Esophagus squamous epithelium (tissue), 5 donors: ENCODE measurements at places on chromosomes 5 and 9. TPM values are rescaled to one million over a fixed set of nuclear protein-coding genes. Genes with fewer than 3 reads are reported as not detected.
A peak's percentile ranks its signal among the peaks of the same experiment; 100 is the strongest.

GRCh38 chr5:59645380-59645779 lies 248.1 kb downstream of the PDE4D start:
- DNase-seq: no peak
- H3K4me3 ChIP-seq: no peak overlapping the region
- H3K4me1 ChIP-seq: no peaks in the 10 kb centered on the region

Gene RLN1
- not detected for total RNA-seq

- peaks cover 3% of the 10 kb centered on the region for H3K4me1 ChIP-seq
- no peak overlapping the region for H3K4me3 ChIP-seq
- DNase-seq: no peak
- no peaks in the 10 kb centered on the region for H3K36me3 ChIP-seq
Measured at GRCh38 chr5:148858547-148858946, 32.1 kb downstream of the ADRB2 start.

DNA sequence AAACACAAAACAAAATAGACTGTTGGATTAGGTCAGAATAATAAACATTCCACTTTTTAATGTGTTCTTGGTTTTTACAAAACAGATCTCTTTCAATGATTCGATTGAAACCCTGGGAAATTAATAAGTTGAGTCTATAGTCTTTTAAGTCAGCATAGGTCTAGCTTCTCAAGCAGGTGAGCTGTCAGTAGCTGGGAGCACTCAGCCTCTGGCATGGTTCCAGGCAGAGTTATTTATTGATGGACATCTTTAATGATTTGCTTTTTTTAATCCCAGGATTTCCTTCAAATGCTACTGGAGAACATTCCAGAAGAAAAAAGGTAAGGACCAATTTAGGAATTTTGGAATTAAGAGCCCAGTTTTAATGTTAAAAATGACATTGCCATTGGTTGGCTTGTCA lies 241.0 kb downstream of the AOPEP start:
- no peaks in the 10 kb centered on the region for H3K36me3 ChIP-seq
- H3K4me3 ChIP-seq: no peak overlapping the region
- no peak overlapping the region for H3K27ac ChIP-seq
- DNase-seq: no peak
- H3K27me3 ChIP-seq: no peaks in the 10 kb centered on the region

GRCh38 chr9:91008568-91008967 lies 206.9 kb downstream of the SYK start:
- no peaks in the 10 kb centered on the region for H3K4me1 ChIP-seq
- no peak for DNase-seq
- H3K36me3 ChIP-seq: no peaks in the 10 kb centered on the region
- no peaks in the 10 kb centered on the region for H3K27me3 ChIP-seq
- no peak overlapping the region for H3K4me3 ChIP-seq

Gene RBM18
- 9.7 TPM for total RNA-seq

- H3K27me3 ChIP-seq: no peaks in the 10 kb centered on the region
- DNase-seq: no peak
- H3K36me3 ChIP-seq: no peaks in the 10 kb centered on the region
- H3K4me3 ChIP-seq: no peak overlapping the region
- H3K4me1 ChIP-seq: no peaks in the 10 kb centered on the region
Measured at GRCh38 chr5:80008995-80009765, 18.1 kb upstream of the MTX3 start.

Gene PRDM9
- not detected for total RNA-seq

Gene PCDHA11
- total RNA-seq: 0.11 TPM

- peaks cover 8% of the 10 kb centered on the region for H3K27me3 ChIP-seq
- H3K4me3 ChIP-seq: no peak overlapping the region
- DNase-seq: no peak
- H3K27ac ChIP-seq: no peak overlapping the region
- no peaks in the 10 kb centered on the region for H3K4me1 ChIP-seq
- no peaks in the 10 kb centered on the region for H3K36me3 ChIP-seq
Measured at GRCh38 chr9:38434853-38435252, 10.6 kb upstream of the IGFBPL1 start.

Gene DAB2
- 0.95 TPM for total RNA-seq

DNA sequence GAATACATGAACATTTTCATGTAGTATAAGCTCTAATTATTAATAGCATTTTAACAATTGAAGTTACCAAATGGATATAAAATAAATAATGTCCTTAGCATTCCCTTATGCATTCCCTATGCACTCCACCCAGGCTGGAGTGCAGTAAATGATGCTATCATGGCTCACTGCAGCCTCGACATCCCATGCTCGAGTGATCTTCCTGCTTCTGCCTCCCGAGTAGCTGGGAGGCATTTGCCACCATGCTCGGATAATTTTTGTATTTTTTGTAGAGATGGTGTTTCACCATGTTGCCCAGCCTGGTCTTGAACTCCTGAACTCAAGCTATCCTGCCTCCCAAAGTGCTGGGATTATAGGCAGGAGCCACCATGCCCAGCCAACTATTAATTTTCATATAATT lies 184.0 kb downstream of the PBX3 start:
- DNase-seq: no peak
- H3K4me1 ChIP-seq: peaks cover 44% of the 10 kb centered on the region
- H3K4me3 ChIP-seq: no peak overlapping the region
- no peaks in the 10 kb centered on the region for H3K27me3 ChIP-seq

DNA sequence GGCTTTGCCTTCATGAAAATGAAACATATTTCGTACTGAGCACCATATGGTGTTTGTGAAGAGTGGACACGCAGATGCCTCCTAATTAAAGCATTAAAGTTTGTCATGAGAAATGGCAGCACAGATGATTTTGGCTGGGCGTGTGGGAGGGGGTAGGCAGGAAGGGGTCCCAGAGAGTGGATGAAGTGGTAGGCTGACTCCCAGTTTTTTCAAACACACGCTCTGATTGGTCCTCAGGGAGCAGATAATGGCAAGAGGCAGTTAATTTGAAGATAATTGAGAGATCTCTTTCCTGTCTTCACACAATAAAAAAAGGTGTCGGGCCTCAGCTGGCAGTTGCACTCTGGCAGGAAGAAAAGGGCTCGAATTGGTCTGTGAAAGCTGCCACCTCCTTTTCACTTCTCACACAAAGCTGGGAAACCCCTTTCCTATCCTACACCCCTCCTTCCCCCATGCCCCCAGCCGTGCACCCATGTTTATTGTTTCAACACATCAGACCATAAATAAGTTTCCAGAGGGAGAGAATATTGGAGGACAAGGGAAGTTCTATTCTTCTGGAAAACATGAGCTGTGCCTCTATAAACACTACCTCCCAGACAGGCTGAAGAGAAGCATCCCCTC lies 429.6 kb downstream of the ARHGEF28 start:
- no peaks in the 10 kb centered on the region for H3K36me3 ChIP-seq
- DNase-seq: no peak
- H3K27ac ChIP-seq: no peak overlapping the region
- H3K4me1 ChIP-seq: no peaks in the 10 kb centered on the region
- H3K27me3 ChIP-seq: no peaks in the 10 kb centered on the region
- H3K4me3 ChIP-seq: no peak overlapping the region

GRCh38 chr5:1412621-1413020 lies 32.6 kb downstream of the SLC6A3 start:
- H3K27me3 ChIP-seq: no peaks in the 10 kb centered on the region
- no peaks in the 10 kb centered on the region for H3K4me1 ChIP-seq
- H3K27ac ChIP-seq: no peak overlapping the region
- H3K4me3 ChIP-seq: no peak overlapping the region

DNA sequence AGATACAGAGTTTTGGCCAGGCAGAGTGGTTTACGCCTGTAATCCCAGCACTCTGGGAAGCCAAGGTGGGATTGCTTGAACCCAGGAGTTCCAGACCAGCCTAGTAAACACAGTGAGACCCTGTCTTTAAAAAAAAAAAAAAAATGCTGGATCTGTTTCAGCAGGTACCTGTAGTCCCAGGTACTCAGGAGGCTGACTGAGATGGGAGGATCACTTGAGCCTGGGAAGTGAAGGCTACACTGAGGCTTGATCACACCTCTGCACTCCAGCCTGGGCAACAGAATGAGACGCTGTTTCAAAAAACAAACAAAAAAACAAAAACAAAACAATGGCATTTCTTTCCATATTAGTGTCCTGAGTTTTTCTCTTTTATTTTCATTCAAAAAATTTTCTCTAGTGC lies 19.0 kb downstream of the UNC13B start:
- H3K4me3 ChIP-seq: no peak overlapping the region
- no peaks in the 10 kb centered on the region for H3K36me3 ChIP-seq
- no peaks in the 10 kb centered on the region for H3K4me1 ChIP-seq
- no peak overlapping the region for H3K27ac ChIP-seq

DNA sequence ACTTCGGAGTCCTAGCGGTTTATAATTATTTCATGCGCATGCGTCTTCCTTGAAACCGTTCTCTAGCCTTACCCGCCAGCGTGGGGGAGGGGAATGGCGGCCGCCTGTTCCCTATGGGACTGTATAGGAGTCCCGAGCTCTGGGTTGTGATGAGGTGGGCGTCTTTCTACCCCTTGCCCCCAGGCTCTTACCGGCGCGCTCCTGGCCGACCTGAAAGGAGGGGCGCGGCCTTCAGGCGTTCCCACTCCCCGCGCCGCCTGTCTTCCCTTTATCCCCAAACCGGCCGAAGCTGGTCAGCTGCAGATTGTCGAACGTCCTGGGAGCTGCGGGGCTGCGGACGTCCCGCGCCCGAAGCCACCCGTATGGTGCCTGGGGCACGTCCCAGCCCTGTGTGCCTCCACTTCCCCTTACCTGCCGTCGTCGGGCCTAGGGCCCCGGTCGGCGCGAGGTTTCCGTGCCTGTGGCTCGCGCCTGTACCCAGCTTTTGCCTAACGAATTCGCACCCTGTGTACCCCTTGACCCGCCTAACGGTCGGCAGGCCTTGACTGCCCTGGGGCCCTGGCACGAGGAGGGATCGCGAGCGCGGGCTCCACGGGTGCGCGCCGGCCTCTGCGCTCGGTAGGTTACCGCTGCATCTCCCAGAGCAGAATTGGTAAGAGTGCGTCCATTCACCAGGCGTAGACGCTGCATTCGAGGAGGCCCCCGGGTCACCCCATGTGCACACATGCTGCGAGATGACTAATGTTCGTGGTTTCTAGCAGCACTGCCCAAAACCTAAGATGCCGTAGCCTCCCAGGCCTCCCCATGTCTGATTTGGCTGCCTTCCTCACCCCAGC lies 653 bp upstream of the HNRNPH1 start:
- peaks cover 11% of the 10 kb centered on the region for H3K36me3 ChIP-seq
- DNase-seq: no peak
- no peaks in the 10 kb centered on the region for H3K27me3 ChIP-seq
- H3K4me3 ChIP-seq: peak overlapping the region; percentile 97
- H3K27ac ChIP-seq: peak overlapping the region; percentile 99

Gene SMIM3
- total RNA-seq: 38.5 TPM

DNA sequence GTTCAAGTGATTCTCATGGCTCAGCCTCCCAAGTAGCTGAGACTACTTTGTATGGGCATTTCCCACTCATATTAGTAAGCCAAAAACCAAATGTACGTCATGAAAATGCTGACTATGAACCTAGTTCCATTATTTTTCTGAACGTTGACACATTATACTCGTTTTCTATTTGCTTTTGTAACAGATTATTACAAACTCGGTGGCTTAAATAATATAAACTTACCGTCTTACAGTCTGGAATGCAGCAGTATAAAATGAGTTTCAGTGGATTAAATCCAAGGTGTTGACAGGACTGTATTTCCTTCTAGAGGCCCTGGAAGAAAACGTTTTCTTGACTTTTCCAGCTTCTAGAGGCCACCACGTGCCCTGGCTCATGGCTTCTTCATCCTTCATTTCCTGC lies 517.0 kb downstream of the GADD45G start:
- no peaks in the 10 kb centered on the region for H3K4me1 ChIP-seq
- DNase-seq: no peak
- no peak overlapping the region for H3K4me3 ChIP-seq
- H3K27me3 ChIP-seq: no peaks in the 10 kb centered on the region
- H3K27ac ChIP-seq: no peak overlapping the region
- no peaks in the 10 kb centered on the region for H3K36me3 ChIP-seq

Gene GRM6
- not detected for total RNA-seq

Gene SAPCD2
- total RNA-seq: 14.7 TPM

DNA sequence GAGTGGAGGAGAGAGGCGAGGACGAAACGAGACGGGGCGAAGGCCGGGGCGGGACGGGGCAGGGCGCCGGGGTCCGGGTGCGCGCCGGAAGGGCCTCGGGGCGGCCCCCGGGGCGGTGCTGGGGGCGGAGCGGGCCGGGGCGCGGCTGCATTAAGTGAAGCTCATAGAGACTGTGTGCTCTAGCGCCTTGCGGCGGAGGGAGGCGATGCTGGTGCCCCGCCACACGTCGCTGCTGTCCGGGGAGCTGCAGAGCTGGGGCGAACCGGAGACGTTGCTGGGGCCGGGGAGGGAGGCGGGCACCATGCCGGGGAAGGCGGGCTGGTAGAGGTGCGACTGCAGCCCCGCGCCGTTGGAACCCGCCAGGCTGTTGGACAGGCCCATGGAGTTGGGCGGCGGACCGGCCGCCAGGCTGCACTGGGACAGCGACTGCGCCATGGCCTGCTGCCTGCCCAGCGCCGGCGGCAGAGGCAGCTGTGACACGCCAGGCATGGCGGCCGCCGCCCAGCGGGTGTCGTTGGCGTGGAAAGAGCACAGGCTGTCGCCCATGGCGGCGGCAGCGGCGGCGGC lies 8.3 kb downstream of the OTP start:
- peaks cover 22% of the 10 kb centered on the region for H3K4me1 ChIP-seq
- no peaks in the 10 kb centered on the region for H3K36me3 ChIP-seq
- no peak overlapping the region for H3K27ac ChIP-seq
- no peak for DNase-seq
- peak overlapping the region; percentile 50 for H3K4me3 ChIP-seq

DNA sequence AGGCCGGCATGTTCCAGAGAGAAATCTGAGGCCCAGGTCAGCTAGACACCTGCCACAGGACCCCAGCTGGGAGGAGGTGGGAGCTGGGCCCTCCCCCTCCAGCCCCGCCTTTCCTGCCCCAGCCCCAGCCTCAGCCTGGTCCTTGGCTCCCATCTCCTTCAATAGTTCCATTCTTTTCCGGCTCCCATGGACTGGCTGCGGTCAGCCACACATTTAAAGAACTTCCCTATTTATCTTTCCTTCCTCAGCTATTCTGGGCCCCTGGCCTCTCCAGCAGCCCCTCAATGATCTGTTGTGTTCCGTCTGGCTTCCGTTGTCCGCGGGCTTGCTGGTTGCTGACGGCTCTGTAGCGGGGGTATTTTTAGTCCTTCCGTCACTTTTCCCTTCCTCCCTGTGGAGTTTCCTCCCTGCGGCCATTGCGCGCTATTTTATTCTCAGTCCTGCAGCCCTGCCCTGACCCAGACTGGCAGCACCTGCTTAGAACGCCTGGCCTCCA lies 73.8 kb downstream of the AMBP start:
- H3K36me3 ChIP-seq: no peaks in the 10 kb centered on the region
- no peak overlapping the region for H3K4me3 ChIP-seq
- H3K27me3 ChIP-seq: no peaks in the 10 kb centered on the region
- no peaks in the 10 kb centered on the region for H3K4me1 ChIP-seq
- DNase-seq: no peak

- DNase-seq: no peak
- H3K4me1 ChIP-seq: no peaks in the 10 kb centered on the region
- no peaks in the 10 kb centered on the region for H3K27me3 ChIP-seq
- no peaks in the 10 kb centered on the region for H3K36me3 ChIP-seq
- no peak overlapping the region for H3K4me3 ChIP-seq
Measured at GRCh38 chr5:95130941-95131340, 154.0 kb downstream of the MCTP1 start.

Gene PCDHGB5
- total RNA-seq: 5.5 TPM

Gene BTNL3
- not detected for total RNA-seq

- no peaks in the 10 kb centered on the region for H3K36me3 ChIP-seq
- H3K4me1 ChIP-seq: no peaks in the 10 kb centered on the region
- no peak overlapping the region for H3K27ac ChIP-seq
- no peaks in the 10 kb centered on the region for H3K27me3 ChIP-seq
- DNase-seq: no peak
Measured at GRCh38 chr5:164358531-164359259, 853.3 kb downstream of the MAT2B start.

Gene RUSC2
- 8.5 TPM for total RNA-seq
